Body of pancreas (tissue), 4 donors: ENCODE measurements at places on chromosomes 12 and 14. TPM values are rescaled to one million over a fixed set of nuclear protein-coding genes. Genes with fewer than 3 reads are reported as not detected.
A peak's percentile ranks its signal among the peaks of the same experiment; 100 is the strongest.

- H3K4me3 ChIP-seq = no peak overlapping the region
- no peaks in the 10 kb centered on the region for H3K4me1 ChIP-seq
- no peak for DNase-seq
- H3K27ac ChIP-seq = no peak overlapping the region
These were observed 72.0 kb downstream of the RIMBP2 start for GRCh38 chr12:130644146-130644545.

- H3K4me1 ChIP-seq = peaks cover 19% of the 10 kb centered on the region
- H3K27me3 ChIP-seq = no peaks in the 10 kb centered on the region
- no peak overlapping the region for H3K4me3 ChIP-seq
- H3K27ac ChIP-seq = no peak overlapping the region
- H3K36me3 ChIP-seq = no peaks in the 10 kb centered on the region
- DNase-seq = peak; percentile 13
These were observed 2.0 kb upstream of the ALX1 start for GRCh38 chr12:85277900-85278597.

GRCh38 chr14:55238019-55238680 lies 33.1 kb upstream of the FBXO34 start:
- H3K36me3 ChIP-seq = no peaks in the 10 kb centered on the region
- H3K27me3 ChIP-seq = no peaks in the 10 kb centered on the region
- H3K4me3 ChIP-seq = no peak overlapping the region
- no peaks in the 10 kb centered on the region for H3K4me1 ChIP-seq

DNA sequence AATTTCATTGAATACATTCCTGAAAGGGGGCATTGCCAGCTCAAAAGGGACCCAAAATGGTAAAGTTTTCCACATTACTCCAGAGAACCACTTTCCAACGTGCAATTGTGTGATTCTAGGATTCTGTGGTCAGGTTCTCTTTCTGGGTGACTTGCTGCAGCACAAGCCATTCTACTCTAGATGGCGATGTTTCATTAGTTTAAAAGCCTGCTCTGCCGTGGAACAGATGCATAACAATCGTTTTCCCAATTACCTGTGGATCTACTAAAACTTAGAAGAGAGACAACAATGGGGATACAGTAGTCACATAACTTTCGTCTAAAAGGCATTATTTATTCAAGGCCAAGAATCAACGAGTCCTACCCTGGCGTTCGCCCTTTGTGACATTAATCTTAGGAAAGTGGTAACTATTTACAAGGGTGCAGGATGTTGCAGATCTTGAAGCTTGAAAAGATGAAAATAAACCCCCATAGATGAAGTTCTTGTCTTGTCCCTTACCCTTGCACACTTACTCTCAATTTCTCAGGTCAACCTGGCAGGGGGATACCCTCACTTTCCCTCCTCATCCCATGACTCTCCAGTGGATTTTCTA lies 400.9 kb downstream of the SNAPC1 start:
- no peak overlapping the region for H3K4me3 ChIP-seq
- no peaks in the 10 kb centered on the region for H3K36me3 ChIP-seq
- DNase-seq = peak; percentile 15
- H3K4me1 ChIP-seq = no peaks in the 10 kb centered on the region
- no peak overlapping the region for H3K27ac ChIP-seq

- no peaks in the 10 kb centered on the region for H3K4me1 ChIP-seq
- no peaks in the 10 kb centered on the region for H3K27me3 ChIP-seq
- H3K36me3 ChIP-seq = no peaks in the 10 kb centered on the region
- no peak for DNase-seq
These were observed 128.4 kb downstream of the GALC start for GRCh38 chr14:87864356-87865270.

DNA sequence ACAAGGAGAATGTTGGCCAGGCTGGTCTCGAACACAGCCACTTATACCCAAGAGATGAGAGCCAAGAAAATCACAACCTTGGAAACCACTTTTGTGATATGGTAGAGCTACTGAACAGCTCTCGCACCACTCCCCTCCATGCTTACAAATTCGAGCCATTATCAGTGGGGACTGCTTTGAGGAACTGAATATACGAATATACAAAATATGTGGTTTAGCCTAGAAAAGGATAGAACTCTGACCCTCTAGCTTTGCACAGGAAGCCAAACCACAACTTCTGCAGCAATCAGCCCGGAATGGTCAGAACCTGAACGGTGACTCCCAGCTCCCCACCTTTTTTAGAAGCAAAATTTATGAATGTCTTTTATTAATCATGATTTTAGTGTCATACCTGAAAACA lies 129.8 kb upstream of the TMEM132C start:
- no peak for DNase-seq
- no peaks in the 10 kb centered on the region for H3K4me1 ChIP-seq
- no peaks in the 10 kb centered on the region for H3K27me3 ChIP-seq
- H3K36me3 ChIP-seq = no peaks in the 10 kb centered on the region
- H3K4me3 ChIP-seq = no peak overlapping the region

IL22 gene
- total RNA-seq = not detected

- H3K36me3 ChIP-seq = no peaks in the 10 kb centered on the region
- DNase-seq = no peak
- H3K27ac ChIP-seq = no peak overlapping the region
- peaks cover 26% of the 10 kb centered on the region for H3K4me1 ChIP-seq
These were observed 3.9 kb upstream of the GDF11 start for GRCh38 chr12:55739025-55739378.

DNA sequence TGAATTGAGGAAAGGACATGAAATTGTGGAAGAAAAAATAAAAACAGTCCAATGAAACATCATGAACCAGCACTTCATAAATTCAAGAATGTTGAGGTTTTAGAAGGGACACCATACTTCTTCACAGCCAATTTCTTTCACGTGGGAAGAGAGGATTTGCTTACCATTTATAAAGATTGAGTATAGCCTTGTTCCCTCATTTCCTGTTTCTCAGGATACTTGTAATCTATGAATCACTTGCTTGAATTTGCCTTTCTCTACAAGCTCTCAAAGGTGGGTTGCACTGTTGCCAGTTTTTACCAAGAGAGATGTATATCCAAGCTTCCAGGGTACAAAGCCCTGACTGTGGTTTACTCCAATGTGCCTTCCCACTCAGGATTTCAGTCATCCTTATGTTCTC lies 116.1 kb downstream of the DUSP6 start:
- H3K36me3 ChIP-seq = no peaks in the 10 kb centered on the region
- H3K4me3 ChIP-seq = no peak overlapping the region
- H3K27me3 ChIP-seq = no peaks in the 10 kb centered on the region
- no peak for DNase-seq

INSM2 gene
- not detected for total RNA-seq

DNA sequence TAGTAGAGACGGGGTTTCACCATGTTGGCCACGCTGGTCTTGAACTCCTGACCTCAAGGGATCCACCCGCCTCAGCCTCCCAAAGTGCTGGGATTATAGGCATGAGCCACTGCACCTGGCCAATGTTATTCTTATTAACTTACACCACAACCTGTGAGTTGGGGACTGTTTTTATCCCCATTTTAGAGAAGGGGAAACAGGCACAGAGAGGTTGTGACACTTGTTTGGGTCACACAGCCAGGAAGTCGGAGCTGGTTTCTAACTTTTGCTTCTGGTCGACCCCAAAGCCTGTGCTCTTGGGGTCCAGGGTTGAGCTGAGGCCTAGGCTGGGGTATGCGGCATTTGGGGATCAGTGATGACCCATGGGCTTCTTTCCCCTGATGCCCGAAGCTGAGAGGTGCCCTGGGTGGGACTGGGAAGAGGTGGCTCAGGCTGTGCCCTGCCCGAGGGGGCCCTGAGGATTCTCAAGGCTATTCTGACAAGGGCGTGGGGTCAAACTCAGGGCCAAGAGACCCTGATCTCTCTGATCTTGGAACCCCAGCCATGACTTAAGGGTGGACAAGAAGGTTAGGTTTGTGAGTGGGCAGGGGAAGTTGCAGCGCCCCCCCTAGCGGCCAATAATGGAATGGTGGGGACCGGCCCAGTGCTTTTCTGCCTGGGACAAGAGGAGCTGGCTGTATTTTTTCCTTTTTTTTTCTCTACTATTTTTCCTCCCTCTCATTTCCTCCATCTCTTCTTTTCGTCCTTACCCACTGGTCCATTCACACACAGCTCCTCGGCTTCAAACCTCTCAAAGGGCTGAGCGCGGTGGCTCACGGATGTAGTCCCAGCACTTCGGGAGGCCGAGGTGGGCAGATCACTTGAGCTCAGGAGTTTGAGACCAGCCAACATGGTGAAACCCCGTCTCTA lies 3.0 kb downstream of the SDSL start:
- no peak overlapping the region for H3K27ac ChIP-seq
- no peaks in the 10 kb centered on the region for H3K27me3 ChIP-seq
- H3K4me3 ChIP-seq = no peak overlapping the region
- peak; percentile 42 for DNase-seq
- no peaks in the 10 kb centered on the region for H3K36me3 ChIP-seq
- peaks cover 18% of the 10 kb centered on the region for H3K4me1 ChIP-seq

DNA sequence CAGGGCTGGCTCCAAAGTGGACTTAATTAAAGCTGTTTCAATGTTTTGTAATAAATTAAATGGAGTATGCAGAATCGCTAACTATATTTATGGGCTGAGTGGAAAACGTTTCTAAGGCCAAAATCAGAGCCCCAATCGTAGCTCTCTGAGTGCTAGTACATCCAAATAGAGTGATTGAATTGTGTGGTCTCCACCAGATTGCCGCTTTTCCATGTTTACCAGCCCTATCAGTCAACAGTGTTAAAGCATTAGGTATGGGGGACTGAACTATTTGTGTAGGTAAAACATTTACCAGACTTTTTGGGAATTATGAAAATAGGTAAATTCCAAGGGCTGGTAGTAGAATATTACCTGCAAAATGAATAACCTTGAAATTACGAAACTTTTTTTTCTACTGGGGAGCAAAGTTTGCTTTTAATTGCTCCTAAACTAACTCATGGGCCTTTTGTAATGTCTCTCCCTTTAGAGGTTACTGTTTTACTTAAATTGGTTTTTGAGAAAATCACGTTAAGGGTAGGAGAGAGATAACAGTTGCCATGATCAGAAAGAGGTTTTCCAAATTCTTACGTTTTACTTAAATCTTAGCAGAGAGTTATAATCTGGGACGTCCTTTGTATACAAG lies 28.0 kb upstream of the METAP2 start:
- no peaks in the 10 kb centered on the region for H3K27me3 ChIP-seq
- peak overlapping the region; percentile 62 for H3K27ac ChIP-seq
- DNase-seq = no peak
- H3K4me1 ChIP-seq = peaks cover 17% of the 10 kb centered on the region

GPD1 gene
- total RNA-seq = 232 TPM

DNA sequence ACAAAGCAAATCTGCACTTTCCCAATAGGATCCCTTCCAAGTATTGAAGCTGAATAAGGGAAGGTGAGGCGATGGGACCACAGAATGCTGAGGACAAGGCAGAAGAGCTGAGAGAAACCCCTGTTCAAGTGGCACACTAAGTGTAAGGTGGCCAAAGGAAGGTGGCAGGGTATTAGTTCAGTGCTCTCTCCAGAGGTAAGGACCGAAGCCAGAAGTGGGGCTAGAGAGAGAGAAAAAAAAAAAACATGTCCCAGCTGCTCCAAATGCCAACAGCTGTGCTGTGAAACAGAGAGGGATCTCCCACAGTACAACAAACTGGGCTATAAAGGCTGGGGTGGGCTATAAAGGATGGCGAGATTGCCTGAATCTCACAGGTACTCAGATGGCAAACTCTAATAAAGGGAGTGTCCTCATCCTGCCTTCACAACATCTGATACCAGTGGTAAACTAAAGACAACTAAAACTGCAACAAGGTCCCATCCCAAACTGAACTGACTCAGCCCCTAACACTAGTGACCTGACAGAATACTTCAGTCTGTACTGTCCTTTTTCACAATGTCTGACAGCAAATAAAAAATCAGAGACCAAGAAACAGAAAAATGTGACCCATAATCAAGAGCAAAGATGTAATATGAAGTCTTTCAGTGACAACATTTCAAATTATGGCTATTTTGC lies 47.9 kb downstream of the CDK17 start:
- H3K27me3 ChIP-seq = no peaks in the 10 kb centered on the region
- no peak overlapping the region for H3K27ac ChIP-seq
- H3K4me1 ChIP-seq = peaks cover 18% of the 10 kb centered on the region
- no peak overlapping the region for H3K4me3 ChIP-seq
- DNase-seq = no peak

RHOJ gene
- 4.2 TPM for total RNA-seq

- H3K27ac ChIP-seq = no peak overlapping the region
- no peaks in the 10 kb centered on the region for H3K4me1 ChIP-seq
- H3K4me3 ChIP-seq = no peak overlapping the region
- no peaks in the 10 kb centered on the region for H3K36me3 ChIP-seq
- no peak for DNase-seq
These were observed 56.5 kb upstream of the JDP2 start for GRCh38 chr14:75371297-75371696.

DNA sequence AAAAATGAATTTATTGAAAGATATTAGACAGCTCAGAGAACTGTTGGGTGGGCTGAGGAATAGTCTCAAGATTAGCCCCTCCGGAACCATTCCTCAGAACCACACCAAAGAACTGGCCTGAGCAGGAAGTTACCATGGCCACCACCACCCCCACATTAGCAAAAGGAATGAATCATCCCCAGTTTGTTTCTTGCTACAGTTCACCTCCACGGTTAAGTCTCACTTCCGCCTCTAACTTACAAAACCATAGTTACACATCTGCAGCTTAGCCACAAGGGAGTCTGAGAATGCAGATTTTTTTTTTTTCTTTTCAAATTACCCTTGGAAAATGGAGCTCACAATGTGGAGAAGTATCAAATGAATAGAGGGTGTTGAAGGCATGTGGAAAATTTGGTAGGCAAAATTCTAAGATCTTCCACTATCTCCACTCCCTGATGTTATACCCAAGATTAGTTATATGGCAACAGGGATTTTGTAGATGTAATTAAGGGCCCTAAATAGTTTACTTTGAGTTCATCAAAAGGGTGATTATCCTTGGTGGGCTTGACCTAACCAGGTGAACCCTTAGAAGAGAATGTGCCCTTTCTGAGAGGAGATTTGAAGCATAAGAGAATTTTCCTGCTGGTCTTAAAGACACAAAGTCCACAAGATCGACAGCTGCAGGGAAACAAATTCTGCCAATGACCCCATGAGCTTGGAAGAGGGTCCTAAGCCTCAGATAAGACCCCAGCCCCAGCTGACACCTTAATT lies 129.8 kb upstream of the KRR1 start:
- peaks cover under 1% of the 10 kb centered on the region for H3K4me1 ChIP-seq
- no peak overlapping the region for H3K27ac ChIP-seq
- no peaks in the 10 kb centered on the region for H3K27me3 ChIP-seq
- no peak overlapping the region for H3K4me3 ChIP-seq
- H3K36me3 ChIP-seq = no peaks in the 10 kb centered on the region
- no peak for DNase-seq

LBHD2 gene
- total RNA-seq = not detected

GRCh38 chr14:102973706-102974285 lies 51.3 kb downstream of the AMN start:
- DNase-seq = no peak
- H3K27ac ChIP-seq = no peak overlapping the region
- no peaks in the 10 kb centered on the region for H3K4me1 ChIP-seq
- no peak overlapping the region for H3K4me3 ChIP-seq
- H3K36me3 ChIP-seq = peaks cover 41% of the 10 kb centered on the region

DNA sequence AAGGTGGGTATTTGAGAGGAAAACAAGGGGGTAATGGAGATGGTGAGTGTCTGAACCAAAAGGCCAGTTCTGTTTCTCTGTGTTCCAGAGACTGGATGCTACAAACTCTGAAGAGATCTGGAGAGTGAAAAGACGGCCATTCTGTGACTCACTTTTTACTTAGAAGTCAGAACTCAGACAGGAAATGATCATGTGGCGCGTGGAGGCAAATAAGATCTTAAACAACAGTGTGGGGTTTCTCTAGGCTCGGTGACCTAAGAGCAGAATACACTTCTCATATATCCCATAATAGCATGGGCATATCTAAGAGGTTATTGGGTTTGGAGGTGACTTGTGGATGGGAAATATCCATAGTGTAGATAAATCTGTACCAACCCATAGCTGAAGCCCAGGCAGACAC lies 463.5 kb downstream of the TMEM132D start:
- no peak overlapping the region for H3K27ac ChIP-seq
- no peaks in the 10 kb centered on the region for H3K27me3 ChIP-seq
- no peak for DNase-seq
